NCI-H1417 treated with DMSO at 0.1 percent for 48 hours (cell line): ENCODE measurements at places on chromosomes 3 and 15.

DNA sequence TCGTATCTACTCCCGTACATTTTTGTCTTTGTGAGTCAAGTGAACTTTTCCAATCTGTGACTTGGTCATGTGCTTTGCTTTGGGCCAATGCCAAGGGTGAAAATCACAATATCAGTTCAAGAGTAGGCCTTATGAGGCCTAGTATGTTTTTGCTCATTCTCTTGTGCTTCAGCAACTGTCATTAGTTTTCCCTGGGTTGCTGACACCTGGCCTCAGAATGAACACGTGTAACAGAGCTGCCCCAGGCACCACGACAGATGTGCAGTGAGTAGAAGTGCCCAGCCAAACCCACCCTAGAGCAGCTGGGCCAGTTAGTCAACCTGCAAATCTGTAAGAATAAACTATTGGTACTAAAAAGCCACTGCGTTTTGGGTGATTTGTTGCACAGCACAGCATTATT, 460.3 kb upstream of the WNT5A start:
- no peak for DNase-seq

- no peak for DNase-seq
Observed at GRCh38 chr3:89613241-89613640, 505.8 kb downstream of the EPHA3 start.

DNA sequence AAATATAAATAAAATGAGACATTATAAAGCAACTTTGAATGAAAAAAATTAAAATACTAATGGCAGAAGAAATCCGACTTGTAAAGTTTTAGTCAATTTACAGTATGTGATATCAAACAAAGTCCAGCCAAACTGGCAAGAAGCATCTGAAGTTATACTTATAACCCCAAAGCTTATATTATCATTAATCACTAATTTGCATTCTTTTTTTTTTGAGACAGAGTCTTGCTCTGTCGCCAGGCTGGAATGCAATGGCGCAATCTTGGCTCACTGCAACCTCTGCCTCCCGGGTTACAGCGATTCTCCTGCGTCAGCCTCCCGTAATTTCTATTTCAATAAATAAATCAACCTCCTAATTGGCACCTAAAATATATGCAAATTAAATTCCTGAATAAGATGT, 80.1 kb downstream of the AQR start:
- DNase-seq: no peak

DNA sequence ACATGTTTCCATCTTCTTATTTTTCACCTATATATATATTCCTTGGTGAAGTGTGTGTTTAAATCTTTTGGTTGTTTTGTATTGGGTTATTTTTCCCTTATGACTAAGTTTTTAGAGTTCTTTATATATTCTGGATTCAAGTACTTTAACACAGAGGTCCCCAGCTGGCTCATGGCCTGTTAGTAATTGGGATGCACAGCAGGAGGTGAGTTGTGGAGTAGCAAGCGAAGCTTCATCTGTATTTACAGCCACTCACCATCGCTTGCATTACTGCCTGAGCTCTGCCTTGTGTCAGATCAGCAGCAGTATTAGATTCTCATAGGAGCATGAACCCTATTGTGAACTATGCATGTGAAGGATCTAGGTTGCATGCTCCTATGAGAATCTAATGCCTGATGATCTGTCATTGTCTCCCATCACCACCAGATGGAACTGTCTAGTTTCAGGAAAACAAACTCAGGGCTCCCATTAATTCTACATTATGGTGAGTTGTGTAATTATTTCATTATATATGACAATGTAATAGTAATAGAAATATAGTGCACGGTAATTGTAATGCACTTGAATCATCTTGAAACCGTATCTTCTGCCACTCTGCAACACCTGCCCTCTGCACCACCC, 151.6 kb downstream of the RSRC1 start:
- no peak for DNase-seq

DNA sequence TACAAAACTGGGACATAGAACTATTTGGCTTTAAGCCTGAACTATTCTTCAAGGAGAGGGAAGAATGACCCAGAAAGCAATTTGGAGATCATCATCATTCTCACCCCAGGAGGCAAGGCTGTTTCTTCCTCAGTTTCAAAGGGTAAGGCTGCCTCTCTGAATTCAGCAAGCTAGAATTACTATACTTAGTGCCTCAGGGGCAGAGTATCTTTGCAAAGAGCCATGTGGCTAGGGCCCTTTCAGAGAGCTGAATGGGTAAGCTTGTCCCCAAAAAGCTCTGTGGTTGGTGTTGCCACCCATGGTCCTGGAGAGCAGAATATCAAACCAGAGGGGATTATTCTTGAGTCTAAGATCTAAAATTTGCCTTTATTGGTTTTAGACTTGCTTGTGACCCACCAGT, 720.3 kb upstream of the ARPP21 start:
- DNase-seq: no peak

DNA sequence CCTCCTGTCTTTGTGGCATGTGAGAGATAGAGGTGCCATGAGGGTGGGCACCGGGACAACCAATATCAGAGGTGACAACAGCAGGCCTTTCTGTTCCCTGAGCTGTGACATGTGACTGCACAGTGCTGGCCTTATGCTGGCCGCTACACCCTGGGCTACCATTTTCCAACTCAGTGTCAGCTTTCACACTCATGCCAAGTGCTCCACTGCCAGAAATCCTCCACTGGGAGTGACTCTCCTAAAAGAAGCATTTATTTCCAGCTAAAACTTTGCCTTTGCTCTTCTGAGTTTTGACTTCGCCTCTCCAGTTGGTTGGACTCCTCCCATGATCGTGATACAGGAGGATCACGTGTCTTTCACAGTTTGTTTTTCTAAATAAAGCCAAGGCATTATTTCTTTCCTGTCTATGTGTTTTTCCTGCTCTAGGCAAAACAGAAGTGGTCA, 31.4 kb downstream of the CA12 start:
- DNase-seq: no peak

GRCh38 chr3:134974624-134975023, 179.6 kb downstream of the EPHB1 start:
- no peak for DNase-seq

DNA sequence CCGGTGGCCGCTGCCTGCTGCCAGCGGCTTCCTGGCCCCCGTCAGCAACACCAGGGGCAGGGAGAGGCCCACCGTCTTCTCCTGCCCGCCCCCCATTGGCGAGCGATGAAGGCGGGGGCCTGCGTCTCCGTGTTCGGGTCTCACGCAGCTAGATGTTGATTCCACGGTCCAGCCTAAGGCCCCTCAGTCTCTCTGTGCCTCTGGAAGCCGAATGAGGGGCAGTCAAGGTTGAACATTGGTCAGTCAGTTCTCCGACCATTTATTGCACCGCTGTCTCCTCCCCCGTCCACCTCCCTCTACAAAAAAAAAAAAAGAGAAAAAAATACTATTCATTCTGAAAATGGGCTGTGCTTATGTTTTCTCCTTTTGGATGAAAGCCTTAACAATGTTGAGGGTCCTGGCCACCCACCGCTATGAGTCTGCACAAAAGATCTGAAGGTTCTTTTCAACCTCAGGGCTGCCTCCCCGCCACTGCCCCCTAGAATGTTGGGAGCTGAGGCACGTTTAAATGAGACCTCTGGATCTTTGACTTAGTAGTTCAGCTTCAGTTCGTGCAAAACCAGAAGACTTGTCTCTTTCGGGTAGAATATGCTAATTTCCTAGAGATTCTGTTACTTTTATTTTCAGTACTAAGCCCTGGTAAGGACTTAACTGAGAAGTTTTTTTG, 736 bp downstream of the IREB2 start:
- no peak for DNase-seq

DNA sequence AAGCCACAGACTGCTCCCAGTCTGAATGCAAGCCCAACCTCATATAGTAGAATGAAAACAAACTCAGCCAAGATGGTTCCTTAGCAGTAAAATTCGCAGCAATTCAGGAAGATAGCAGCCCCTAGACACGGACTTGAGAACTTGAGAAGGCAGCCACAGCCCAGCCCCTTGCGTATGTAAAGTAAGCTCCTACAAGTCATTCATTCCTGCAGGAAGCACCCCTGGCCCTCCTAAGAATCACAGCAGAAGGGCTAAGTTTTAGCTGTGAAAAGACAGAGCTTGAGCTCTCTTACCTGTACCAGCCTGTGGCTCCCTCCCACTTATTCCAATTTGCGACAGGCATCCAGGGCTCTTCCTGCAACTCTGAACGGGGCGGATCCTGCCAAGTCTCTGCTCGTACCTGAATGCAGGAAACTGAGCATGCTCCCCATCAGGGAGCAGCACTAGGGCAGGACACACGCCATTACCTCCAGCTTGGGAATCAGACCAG, 136.4 kb downstream of the MAGI1 start:
- no peak for DNase-seq

DNA sequence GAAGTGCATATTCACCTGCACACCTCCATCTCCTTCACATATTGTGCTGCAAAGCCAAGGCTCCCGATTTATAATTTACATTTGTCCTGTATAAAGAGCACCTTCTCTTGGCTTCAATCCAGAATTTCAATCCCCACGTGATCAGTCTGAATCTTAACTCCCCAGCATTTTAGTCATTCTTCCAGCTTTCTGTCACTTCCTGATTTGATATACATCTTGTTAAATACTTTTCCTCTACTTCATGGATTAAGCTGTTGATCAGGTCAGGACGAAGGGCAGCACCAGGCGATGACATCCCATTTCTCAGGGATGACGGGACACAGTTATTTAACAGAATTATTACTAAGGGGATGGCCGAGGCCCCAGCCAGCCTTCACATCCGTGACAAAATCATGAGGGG, 212.5 kb downstream of the EPHB1 start:
- DNase-seq: no peak

DNA sequence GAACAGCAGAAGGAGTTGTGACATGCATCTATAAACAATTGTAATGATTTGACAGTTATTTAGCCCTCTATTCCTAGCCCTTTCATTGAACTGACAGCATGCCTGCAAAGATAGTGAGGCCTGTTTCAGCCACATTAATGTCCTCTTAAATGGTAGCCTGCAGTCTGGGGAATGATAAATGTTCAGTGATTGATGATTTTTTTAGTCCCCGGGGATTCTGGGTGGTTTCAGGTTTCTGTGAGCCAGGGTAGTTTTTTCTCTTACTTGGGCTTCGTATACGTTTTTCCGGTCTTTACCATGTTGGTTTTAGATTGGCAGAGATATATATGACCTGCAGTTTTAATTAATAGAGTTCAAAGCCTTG, 172.0 kb downstream of the TCF12 start:
- DNase-seq: peak; percentile 74

DNA sequence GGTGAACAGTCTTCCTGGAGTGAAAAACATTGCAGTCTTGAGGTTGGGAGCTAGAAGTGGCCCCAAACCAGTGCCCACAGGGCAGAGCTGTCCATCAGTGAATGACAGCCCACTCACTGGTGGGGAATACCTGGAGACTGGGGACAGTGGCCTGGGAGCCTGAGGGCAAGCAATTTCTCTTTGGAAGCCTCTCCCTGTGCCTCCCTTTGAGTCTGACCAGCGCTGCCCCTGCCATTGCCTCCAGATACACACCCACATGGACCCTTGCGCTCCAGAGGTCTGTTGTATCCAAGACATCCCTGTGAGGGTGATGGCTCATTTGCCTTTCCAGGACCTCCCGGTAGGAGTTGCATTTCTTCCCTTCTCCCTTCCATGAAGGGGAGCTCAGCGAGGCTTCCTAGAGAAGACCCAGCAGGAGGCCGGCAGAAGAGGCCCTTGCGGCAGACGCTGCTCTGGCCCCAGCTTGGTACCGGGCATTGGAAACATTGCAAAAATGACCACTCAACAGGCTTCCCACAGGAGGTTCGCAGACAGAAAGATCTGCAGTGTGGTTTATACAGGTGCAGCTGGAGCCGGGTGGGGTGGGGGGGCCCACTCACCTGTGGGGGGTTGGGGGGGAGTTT, 38.5 kb downstream of the KLF13 start:
- no peak for DNase-seq

GRCh38 chr3:148173851-148174250, 523.9 kb upstream of the AGTR1 start:
- DNase-seq: no peak

DNA sequence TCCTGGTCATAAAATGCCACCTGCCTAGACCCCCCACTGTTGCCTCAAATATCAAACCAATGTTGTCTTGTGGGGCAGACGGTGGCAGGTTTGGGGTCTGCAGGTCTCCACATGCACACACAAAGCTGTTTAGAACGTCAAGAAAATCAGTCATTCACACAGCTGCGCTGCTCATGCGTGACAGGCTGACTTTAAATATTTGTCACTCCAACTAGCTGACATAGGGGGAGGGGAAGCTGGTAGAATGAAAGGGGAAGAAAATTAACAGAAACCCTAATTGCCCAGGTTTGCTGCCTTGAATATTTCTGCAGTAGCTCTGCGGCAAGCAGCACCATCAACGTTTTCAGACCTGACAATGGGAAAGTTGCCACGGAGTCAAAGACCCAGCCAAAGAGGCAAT, 201.8 kb downstream of the ABHD5 start:
- peak; percentile 34 for DNase-seq

- DNase-seq: no peak
Observed at GRCh38 chr3:65833761-65834505, 204.8 kb downstream of the MAGI1 start.

- DNase-seq: no peak
Observed at GRCh38 chr3:123380261-123380660, 68.6 kb downstream of the ADCY5 start.

DNA sequence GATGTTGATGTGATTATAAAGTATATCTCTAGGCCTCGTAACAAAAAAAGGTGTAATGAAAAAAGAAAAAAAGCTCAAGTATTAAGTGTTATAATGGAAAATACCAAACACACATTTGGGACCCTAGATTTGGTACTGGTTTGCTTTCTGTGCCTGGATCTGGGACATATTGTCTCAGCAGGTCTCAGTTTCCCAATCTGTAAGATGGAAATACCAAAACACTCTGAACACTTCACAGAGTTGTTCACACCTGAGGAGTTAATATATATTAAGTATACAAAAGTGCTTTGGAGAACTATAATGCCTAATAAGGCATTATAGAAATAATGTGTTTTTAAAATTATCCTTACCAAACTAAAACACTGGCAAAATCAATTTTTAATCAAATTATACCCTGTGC, 60.0 kb downstream of the CLASP2 start:
- DNase-seq: no peak

DNA sequence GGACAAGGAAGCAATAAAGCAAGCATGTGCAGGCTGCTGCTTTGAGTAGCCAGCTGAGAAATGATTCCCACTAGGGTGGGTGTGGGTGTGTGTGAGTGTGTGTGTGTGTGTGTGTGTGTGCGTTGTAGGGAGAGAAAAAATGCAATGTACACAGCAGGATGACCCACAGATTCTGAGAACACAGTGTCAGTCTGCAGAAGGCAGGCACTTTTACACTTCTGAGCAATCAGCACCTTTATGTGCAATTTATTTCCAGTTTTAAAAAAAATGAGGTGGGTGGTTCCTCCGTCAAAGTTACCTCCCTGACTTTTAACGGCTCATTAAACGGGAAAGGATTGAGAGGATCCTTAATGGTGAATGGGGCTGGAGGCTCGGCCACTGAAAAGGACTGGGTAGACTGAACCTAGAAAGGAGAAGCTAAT, 38.5 kb upstream of the LIPC start:
- DNase-seq: no peak

GRCh38 chr3:171058058-171058457, 31.5 kb upstream of the SLC2A2 start:
- no peak for DNase-seq

GRCh38 chr3:81741216-81741615, 20.2 kb downstream of the GBE1 start:
- no peak for DNase-seq
